ENCODE measurements at places on chromosomes 11 and 22.

GRCh38 chr11:130964058-130964792 is 47.9 kb upstream of the SNX19 start:
- no peak for DNase-seq

- no peak for DNase-seq
Observed at GRCh38 chr11:76205252-76206076, 838 bp downstream of the WNT11 start.

DNA sequence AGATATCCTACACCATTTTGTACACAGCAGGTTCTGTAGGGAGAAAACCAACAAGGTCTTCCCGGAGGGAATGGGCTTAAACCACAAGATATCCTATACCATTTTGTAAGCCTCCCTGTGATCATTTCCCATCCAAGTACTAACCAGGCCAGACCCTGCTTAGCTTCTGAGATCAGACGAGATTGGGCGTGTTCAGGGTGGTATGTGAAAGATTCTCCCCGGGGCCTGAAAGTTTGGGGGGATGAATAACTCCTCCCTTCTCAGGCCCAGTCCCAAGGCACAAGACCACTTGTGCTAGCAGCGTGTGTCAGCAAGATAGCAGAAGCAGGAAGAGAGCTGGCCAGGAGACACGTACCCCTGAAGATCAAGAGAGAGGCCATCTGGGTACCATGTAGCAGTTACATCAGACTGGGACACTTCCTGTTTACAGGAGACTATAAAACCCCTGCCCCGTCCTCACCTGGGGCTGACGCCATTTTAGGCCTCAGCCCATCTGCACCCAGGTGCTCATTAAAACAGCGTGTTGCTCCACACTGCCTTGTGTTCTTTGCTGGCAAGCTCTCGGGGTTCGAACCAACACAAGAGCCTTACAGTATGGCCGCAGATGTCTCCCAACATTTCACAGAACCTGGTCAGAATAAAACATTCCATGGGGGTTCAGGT is 17.3 kb downstream of the MIF start:
- no peak for DNase-seq

DNA sequence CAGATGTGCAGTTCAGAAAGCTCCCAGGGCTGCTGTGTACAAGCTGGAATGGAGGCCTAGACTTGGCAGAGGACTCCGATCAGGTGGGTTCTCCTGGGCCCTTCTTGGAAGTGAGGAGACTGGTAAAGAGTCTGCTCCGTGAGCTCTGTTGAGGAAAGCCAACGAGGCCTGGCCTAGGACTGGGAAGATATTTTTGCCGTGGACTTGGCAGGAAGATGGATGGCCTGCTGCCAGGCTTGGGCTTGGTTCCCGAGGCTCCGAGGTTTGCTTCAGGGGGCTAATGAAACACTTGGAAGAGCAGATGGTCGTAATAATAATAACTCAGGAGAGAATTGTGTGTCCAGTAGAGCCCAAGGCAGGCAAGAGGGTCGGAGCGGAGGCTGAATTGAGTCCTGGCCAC is 3.9 kb downstream of the GALR3 start:
- no peak for DNase-seq

DNA sequence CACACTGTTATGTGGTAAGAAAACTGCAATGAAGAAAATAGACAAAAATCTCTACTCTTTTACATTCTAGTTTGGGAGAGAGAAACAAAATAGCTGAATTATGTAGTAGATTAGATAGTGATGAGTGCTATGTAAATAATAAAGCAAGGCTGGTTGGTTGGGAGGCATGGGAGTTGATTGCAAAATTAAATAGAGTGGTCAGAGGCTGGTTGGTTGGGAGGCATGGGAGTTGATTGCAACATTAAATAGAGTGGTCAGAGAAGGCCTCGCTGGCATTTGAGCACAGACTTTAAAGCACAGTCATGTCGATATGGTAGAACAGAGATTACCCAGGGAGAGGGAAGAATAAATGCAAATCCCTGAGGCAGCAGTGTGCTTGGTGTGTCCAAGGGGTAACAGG is 22.4 kb downstream of the SIK2 start:
- no peak for DNase-seq

DNA sequence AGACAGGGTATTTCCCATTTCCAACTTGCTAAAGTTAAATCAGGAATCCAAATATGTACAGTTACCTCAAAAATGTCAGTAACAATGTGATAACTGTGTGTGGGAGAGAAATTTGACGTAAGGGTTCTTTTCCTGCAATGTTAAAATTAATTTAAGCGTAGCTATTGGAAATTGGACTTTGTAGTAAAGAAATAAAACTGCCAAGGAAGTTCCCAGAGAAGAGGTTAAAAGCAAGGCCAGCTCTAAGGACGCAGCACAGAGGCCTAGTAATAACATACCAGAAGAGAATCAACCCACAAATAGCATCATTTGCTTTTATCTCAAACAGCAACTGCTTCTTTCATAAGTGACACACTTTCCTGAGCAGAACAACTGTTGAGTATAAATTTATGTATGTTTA is 36.8 kb upstream of the GRIA4 start:
- DNase-seq: no peak

- no peak for DNase-seq
Observed at GRCh38 chr11:120334894-120335462, 1.2 kb upstream of the ARHGEF12 start.

DNA sequence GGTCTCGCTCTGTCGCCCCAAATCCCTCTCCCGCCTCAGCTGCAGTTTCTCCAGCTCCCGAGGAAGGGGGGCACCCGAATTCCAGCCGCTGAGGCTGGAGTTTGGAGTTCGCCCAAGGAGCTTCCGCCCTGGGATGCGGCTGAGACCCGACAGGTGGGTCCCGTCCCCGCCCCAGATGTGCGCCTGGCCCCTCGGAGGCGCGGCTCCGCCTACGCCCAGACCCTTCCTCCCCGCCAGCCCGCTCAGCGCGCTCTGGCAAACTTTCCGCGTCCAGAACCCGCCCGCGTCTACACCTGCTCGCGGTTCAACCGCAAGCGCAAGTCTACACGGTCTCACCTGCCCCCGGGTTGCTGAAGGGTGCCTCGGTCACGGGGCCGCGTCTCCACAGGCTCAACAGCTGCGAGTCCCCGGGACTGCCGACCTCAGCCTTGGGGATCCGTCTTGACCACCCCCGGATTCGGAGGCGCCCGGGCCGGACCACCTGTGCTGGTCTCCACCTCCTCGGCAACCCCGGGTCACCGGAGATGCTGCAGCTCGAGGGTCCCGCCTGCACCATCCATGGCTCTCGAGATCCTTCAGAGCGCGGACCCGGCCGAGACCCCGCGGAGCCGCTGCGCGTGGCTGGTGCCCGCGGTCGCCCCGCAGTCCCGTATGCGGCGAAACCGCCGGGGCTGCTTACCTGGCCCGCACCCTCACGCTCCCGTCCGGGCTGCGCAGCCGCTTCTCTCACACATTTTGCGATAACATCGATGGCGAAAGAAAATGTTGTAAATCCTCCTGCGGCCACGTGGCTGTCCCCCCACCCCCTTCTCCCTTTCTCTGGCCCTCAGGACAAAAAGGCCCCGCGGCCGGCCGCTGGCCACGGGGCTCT is 63.6 kb downstream of the NFAM1 start:
- DNase-seq: no peak

- no peak for DNase-seq
Observed at GRCh38 chr11:120603071-120603470, 91.5 kb downstream of the GRIK4 start.

DNA sequence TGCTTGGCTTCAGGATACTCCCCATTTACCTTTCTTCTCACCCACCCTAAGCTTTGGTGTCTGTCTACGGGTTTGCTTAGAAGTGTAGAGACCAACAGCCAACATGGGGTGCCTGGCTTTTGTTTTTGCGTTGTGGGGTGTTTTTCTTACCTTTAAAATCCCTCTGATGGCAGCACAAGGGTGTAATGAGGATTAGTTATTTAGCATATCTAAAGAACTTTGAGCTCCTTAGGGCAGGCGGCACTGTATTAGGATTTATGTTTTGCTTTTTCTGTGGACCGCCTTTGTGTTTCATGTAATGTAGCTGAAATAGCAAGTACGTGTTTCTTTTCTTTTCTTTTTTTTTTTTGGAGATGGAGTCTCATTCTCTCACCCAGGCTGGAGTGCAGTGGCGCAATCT is 8.9 kb downstream of the AP2A2 start:
- no peak for DNase-seq

DNA sequence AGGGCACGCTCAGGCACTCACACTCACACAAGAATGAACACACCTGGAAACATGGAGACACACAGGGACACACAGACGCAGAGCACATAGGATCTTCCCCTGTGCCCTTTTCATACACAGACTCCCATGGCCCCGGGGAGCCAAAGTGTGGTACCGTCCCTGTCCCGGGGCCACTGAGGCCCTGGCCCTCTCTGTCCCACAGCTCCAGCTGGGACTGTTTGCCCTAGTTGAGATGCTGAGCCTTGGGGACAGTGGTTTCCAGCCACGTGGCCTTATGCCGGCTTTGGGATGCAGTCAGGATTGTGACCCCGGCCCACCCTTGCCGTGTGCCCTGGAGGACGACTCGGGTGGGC is 100.7 kb downstream of the BCR start:
- no peak for DNase-seq

DNA sequence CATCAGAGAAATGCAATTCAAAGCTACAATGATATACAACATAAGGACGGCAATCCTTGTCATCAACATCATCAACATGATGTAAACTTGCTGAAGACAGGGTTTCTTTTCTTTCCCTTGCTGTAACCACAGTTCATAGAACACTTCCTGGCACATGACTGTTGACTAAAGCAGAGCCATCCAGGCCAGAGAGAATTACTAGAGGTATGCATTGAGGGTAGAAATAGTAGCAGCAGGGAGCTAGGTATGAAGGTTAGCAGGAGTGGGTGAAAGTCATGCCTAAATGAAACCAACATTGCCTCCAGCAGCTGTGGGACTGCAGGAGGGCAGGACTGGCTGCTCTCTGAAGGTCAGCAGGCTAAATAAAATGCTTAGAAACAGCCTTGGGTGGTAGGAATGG is 103.7 kb downstream of the LRRC32 start:
- no peak for DNase-seq

- no peak for DNase-seq
Observed at GRCh38 chr11:130128626-130129025, 31.0 kb upstream of the ST14 start.

GRCh38 chr11:2839395-2839943 is 46.1 kb downstream of the CDKN1C start:
- DNase-seq: no peak

DNA sequence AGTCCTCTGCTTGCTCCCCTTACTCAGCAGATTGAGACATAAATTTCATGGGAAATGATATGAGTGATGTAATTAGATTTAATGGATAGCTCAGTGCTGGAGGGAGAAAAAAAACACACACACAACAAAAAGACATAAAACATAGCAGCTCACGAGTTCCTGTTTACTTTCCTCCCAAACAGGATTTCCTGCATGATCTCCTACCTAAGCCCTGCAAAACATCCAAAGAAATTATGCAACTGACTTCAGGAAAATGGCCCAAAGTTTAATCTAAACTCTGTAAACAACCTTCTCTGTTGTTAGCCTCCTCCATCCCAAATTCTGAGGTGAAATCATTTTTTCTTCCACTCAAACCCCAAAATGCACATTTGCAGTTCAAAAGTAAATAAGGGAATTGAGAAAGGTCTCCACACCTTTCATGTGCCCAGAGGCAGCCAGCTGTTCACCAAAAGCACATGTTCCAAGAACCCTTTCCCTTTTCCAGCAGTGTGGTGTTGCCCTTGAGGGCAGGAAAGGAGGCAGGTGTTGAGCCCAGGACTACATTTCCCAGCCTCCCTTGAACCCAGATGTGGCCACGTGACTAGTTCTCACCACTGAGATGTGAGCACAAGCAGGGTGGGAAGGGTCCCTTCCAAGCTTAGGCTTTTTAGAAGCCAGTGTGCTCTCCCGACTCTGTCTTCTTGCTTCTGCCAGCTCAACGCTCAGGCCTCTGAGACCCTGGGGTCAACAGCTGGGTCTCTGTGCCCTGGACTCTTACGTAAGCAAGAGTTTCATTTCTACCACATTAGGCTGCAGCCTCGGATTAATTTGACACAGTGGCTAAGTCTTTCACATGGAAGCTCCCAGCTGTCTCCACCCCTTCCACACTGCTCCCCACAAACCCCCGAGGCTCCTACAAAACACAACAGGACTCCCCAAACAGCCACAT is 301.2 kb downstream of the CTTN start:
- DNase-seq: no peak

- no peak for DNase-seq
Observed at GRCh38 chr11:110972640-110973039, 260.4 kb upstream of the ARHGAP20 start.

- DNase-seq: no peak
Observed at GRCh38 chr11:8204596-8204995, 35.8 kb upstream of the RIC3 start.

DNA sequence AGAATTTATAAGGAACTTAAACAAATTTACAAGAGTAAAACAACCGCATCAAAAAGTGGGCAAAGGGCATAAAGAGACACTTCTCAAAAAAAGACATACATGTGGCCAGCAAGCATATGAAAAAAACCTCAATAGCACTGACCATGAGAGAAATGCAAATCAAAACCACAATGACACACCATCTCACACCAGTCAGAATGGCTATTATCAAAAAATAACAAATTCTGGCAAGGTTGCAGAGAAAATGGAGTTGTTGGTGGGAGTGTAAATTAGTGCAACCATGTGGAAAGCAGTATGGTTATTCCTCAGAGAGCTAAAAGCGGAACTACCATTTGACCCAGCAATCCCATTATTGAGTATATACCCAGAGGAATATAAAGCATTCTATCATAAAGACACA is 866.8 kb upstream of the TENM4 start:
- no peak for DNase-seq

GRCh38 chr11:57457643-57458023 is 2.7 kb upstream of the RTN4RL2 start:
- no peak for DNase-seq

GRCh38 chr22:19079691-19080090 is 42.5 kb downstream of the DGCR2 start:
- no peak for DNase-seq

- DNase-seq: no peak
Observed at GRCh38 chr11:28657378-28658030, 549.3 kb downstream of the METTL15 start.

DNA sequence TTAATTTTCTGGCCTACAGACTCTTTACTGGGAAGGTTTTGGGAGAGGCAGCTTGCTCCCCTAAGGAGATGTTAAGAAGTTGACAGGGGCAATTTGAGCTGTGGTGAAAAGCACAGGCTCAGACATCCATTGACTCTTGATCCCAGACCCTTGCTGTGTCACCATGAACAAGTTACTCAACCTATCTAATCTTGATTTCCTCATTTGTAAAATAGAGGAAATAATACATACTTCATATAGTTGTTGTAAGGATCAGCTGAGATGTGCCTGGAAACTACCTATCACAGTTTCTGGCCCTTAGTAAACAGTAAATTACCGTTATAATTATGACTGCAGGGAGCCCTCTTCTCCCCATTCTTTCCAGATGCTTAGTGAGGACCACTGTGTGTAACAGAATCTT is 16.6 kb upstream of the SCGB1D4 start:
- no peak for DNase-seq

Data from esophagus squamous epithelium (tissue), 5 donors.